ENCODE measurements at places on chromosomes 3 and 15. TPM values are rescaled to one million over a fixed set of nuclear protein-coding genes. Genes with fewer than 3 reads are reported as not detected.

GRCh38 chr3:55484801-55485791 lies 2.0 kb downstream of the WNT5A start:
- peak; percentile 79 for DNase-seq

GRCh38 chr15:60124460-60125070 lies 120.5 kb downstream of the FOXB1 start:
- DNase-seq = no peak

Gene FBXO40
- 0.95 TPM for polyA plus RNA-seq

DNA sequence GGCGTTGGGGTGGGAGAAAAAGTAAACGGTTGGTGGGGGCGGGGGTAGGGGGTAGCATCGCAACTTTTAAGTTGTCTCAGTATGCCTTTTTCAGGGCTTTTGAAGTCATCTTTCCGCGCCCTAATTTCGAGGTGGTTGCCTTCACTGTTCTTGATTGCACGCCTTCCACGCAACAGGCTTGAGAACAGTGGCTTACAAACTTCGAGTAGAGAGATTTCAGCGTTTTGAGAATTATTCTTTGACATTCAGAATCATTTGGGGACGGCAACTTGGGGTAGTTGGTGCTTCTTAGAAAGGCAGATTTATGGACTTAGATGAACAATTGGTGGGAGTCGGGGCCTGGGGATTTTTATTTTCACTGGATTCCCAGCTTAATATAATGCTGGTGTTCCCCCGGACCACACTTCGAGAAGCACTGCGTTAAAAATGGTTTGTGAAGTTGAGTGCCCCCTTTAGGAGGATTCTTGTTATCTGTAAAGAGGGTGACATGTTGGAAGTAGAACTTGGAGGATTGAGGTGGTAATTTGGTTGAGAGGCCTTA lies 880 bp downstream of the PPP4R2 start:
- no peak for DNase-seq

Gene UBL7
- polyA plus RNA-seq = 91.7 TPM

Measured in psoas muscle (tissue), 8 donors.